ENCODE measurements at places on chromosomes 3 and 15. TPM values are rescaled to one million over a fixed set of nuclear protein-coding genes. Genes with fewer than 3 reads are reported as not detected.

MASP1 gene
- total RNA-seq: 3.9 TPM

CCDC39 gene
- not detected for total RNA-seq

CCR5 gene
- not detected for total RNA-seq

SNX22 gene
- total RNA-seq: under 0.01 TPM

THPO gene
- total RNA-seq: not detected

GPR62 gene
- total RNA-seq: not detected

ZBBX gene
- not detected for total RNA-seq

JAGN1 gene
- total RNA-seq: 24.5 TPM

RHO gene
- total RNA-seq: not detected

MLH1 gene
- 28.7 TPM for total RNA-seq

UROC1 gene
- not detected for total RNA-seq

AADACL2 gene
- total RNA-seq: not detected

TAGLN3 gene
- 0.77 TPM for total RNA-seq

FGF12 gene
- 0.13 TPM for total RNA-seq

CD96 gene
- not detected for total RNA-seq

FAM81A gene
- total RNA-seq: 0.26 TPM

GOLGA8J gene
- total RNA-seq: not detected

SNTN gene
- not detected for total RNA-seq

GOLGA8N gene
- total RNA-seq: 1.6 TPM

KPNA4 gene
- total RNA-seq: 51.7 TPM

ADAMTS9 gene
- total RNA-seq: 0.77 TPM

CAPN3 gene
- total RNA-seq: 2.1 TPM

PAK6 gene
- total RNA-seq: 11.6 TPM

PLSCR5 gene
- not detected for total RNA-seq

GOLGA8M gene
- total RNA-seq: 0.13 TPM

GLDN gene
- total RNA-seq: 0.13 TPM

IL5RA gene
- total RNA-seq: not detected

TRAIP gene
- 0.79 TPM for total RNA-seq

IL17RD gene
- 2.3 TPM for total RNA-seq

GPR87 gene
- total RNA-seq: 64.5 TPM

Data from bronchial epithelial cell (primary cell).